Stimulated activated CD4-positive, alpha-beta T cell treated with anti-CD3 and anti-CD28 coated beads, Interleukin-4, amount 100 ng/mL, for 48 hours (primary cell): ENCODE measurements at places on chromosomes 6 and 20.

- no peak for DNase-seq
These were observed 747.8 kb downstream of the PTPRT start for GRCh38 chr20:42441864-42442331.

DNA sequence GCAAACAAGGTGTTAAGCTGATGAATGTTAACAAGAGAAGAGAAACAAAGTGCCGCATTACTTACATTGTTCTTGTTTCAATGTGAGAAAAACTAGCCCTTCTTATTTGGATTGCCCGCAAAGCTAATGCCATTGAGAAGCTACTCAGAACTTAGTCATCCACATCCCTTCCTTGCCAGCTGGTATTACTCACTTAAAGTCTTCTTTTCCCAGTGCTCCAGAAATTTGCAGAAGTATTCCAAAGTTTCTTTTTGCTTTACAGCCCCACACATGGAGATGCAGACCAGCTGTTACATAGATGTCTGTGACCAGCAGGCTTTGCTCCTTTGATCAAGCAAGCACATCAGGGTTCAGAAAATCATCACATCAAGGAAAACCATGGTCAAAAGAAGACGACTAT lies 529.0 kb downstream of the TBC1D32 start:
- no peak for DNase-seq

GRCh38 chr6:25927178-25927577 lies 3.3 kb downstream of the SLC17A2 start:
- DNase-seq: no peak

- DNase-seq: no peak
These were observed 45.5 kb downstream of the STX11 start for GRCh38 chr6:144195671-144196270.

DNA sequence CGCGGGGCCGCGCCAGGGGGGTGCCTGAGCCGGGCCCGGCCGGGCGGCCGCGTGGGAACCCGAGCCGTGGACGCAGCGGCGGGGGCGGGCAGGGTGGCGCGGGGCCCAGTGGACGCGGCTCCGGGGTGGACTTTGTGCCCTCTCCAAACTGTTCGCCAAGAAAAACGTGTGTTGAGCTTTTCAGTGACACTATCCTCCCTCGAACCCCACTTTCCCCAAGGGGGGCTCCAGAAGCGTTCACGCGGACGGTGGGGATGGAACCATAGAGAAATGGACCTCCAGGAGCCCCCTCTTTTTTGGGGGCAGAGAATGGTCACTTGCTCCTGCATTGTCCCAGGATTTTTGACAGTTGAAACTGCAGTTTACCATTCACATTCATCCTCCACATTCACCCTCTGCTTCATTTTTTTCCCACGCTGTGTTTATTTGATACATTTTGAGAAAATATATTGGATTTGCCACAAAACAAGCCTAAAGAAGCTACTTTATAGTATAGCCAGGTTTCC lies 2.9 kb upstream of the HIVEP1 start:
- DNase-seq: peak; percentile 8

DNA sequence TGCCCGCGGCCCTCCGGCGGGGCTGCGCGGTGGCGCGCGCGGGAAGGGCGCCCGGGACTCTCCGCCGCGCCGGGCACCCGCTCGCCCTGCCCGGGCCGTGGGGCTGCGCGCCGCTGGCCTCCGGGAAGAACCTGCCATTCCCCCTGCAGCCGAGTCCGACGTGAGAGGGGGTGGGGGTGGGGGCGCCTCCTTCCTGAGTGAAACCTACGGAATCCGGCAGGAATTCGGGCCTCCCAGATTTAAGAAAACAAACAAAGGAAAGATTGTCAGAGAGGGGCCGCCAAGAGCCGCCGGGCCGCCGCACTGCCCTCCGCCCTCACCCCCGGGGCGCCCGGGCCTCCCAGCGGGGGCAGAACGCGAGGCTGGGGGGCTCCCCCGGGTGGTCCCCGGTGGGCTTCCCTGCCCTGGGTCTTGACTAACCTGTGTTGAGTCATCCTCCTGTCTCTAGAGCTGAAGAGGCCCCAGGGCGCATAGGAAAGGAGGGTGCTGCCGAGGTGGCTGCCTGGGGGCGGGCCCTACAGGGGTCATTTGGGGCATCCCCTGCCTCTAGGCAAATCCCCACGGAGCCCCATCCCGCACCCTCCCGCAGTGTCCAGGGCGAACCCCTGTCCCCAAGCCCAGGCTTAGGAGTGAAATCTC lies 42.2 kb upstream of the FOXP4 start:
- DNase-seq: no peak

GRCh38 chr6:77466055-77466450 lies 2.8 kb upstream of the HTR1B start:
- DNase-seq: no peak

GRCh38 chr6:147829835-147830234 lies 321.3 kb downstream of the SAMD5 start:
- DNase-seq: no peak

GRCh38 chr6:40901322-40902055 lies 137.5 kb downstream of the UNC5CL start:
- no peak for DNase-seq

- no peak for DNase-seq
These were observed 41.9 kb upstream of the LRRC1 start for GRCh38 chr6:53752856-53753255.

DNA sequence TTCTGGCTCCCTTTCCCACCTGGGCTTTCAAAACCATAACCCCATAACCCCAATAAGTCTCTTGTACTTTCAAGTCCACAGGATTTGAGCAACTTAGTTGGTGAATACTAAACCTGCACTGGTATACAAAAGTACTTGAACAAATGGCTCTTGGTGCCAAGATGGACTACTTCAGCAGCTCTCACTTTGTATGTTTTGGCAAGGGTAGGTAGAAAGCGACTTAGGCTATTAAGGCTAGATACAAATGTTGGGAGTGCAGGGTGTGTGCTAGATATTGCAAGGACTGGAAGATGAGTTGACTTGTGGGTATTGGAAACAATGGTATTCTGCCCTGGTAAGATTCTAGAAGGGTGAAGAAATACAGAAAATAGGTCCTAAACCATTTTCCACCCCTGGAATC lies 182.6 kb upstream of the MOCS1 start:
- no peak for DNase-seq

GRCh38 chr20:18783385-18783959 lies 30.1 kb upstream of the SCP2D1 start:
- DNase-seq: no peak

DNA sequence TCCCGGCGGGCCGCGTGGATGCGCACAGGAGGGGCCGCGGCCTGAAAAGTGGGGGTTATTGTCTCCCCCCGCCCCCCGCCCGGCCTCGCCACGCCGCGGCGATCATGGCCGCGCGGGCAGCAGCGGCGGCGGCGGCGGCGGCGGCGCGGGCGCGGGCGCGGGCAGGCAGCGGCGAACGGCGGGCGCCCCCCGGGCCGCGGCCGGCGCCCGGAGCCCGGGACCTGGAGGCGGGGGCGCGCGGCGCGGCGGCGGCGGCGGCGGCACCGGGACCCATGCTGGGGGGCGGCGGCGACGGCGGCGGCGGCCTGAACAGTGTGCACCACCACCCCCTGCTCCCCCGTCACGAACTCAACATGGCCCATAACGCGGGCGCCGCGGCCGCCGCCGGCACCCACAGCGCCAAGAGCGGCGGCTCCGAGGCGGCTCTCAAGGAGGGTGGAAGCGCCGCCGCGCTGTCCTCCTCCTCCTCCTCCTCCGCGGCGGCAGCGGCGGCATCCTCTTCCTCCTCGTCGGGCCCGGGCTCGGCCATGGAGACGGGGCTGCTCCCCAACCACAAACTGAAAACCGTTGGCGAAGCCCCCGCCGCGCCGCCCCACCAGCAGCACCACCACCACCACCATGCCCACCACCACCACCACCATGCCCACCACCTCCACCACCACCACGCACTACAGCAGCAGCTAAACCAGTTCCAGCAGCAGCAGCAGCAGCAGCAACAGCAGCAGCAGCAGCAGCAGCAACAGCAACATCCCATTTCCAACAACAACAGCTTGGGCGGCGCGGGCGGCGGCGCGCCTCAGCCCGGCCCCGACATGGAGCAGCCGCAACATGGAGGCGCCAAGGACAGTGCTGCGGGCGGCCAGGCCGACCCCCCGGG lies 637 bp downstream of the ARID1B start:
- DNase-seq: peak; percentile 47

DNA sequence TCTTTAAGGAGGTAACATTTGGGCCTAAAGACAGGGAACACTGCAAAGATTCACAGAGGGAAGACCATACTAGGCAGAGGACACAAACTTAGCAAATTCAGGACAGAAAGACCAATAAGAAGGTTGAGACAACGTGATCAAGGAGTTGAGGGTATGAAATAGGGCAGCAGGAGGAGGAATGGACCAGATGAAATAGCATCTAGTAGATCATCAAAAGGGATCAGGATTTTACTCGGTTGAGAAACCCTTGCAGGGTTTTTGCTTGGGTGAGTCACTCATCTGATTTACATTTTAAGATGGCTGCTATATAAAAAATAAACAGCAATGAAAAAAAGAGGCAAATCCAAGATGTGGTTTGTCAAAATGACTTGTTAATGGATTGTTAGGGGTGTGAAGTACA lies 4.7 kb downstream of the BCLAF1 start:
- no peak for DNase-seq

GRCh38 chr6:108365478-108365877 lies 70.6 kb downstream of the AFG1L start:
- DNase-seq: no peak

GRCh38 chr6:135183002-135183531 lies 2.0 kb downstream of the MYB start:
- peak; percentile 68 for DNase-seq
